Activated gamma-delta T cell treated with anti-CD3 and anti-CD28 coated beads, Interleukin-2, amount 50 U/mL, for 16 hours (primary cell): ENCODE measurements at places on chromosomes 4 and X.

GRCh38 chrX:40281336-40282005 is 183.7 kb upstream of the BCOR start:
- DNase-seq: no peak

DNA sequence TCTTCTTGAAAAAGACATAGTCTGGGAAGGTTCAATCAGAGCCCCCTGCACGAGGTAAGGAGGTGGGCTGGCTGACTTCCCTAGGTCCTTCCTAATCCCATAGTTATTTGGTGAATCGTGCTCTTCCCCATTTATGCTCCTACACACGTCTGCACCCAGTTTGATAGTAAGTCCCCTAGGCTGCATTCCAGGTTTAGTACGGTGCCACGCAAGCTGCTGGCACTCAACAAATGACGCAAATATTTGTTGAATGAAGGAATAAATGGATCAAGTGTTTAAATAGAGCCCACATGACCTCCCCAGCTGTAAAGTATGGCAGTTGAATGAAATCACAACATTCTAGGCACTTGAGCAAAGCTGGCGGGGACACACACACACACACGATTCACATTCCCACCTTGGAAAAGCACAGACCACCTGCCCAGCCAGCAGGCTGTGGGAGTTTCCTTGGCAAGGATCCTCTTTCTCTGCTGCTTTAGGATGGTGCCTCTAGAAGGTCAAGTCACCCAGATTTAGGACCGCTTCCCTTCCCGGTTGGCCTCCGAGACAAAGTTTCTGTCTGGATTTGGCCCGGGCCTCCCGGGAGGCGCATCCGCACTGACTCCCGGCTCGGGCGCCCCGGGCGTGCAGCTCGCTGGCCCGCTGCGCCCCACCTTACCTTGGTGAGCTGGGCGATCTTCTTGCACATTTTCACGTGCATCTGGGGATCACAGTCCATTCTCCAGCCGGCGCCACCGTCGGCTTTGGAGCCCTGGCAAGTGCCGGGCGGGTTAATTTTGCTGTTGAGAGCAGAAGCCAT is 721 bp downstream of the FAM184B start:
- no peak for DNase-seq

- DNase-seq: no peak
These were observed 131.4 kb downstream of the CHIC2 start for GRCh38 chr4:53932796-53933610.

GRCh38 chr4:6329478-6330383 is 60.1 kb downstream of the WFS1 start:
- DNase-seq: no peak
